ENCODE measurements at places on chromosomes 3 and 15.

GRCh38 chr15:57732526-57733331 is 26.2 kb downstream of the POLR2M start:
- no peak for DNase-seq

DNA sequence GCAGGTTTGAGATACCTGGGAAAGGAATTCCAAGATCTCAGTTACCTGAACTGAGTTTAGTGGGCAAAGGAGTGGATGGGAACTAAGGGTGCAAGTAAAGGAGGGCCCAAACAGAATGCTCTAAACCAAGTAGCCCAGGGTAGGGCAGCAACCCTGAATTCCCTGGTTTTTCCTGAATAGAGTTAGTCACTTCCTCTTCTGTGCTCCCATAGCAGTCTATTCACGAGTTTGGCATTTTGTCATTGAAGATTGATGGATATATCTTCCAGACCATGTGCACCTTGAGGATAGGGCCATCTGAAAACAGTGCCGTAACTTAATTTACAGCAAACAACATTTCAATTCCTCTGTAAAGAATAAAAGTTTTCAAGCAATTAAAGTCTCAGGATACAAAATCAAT is 18.5 kb upstream of the PTX3 start:
- peak; percentile 52 for DNase-seq

- no peak for DNase-seq
These were observed 88.8 kb downstream of the LARS2 start for GRCh38 chr3:45477041-45477725.

GRCh38 chr3:37190667-37191066 is 16.3 kb upstream of the LRRFIP2 start:
- no peak for DNase-seq

- DNase-seq, result no peak
These were observed 102.0 kb upstream of the SGO1 start for GRCh38 chr3:20288050-20288449.

GRCh38 chr15:57328479-57328878 is 47.8 kb upstream of the CGNL1 start:
- no peak for DNase-seq

GRCh38 chr3:187648177-187648576 is 22.0 kb downstream of the SST start:
- no peak for DNase-seq

DNA sequence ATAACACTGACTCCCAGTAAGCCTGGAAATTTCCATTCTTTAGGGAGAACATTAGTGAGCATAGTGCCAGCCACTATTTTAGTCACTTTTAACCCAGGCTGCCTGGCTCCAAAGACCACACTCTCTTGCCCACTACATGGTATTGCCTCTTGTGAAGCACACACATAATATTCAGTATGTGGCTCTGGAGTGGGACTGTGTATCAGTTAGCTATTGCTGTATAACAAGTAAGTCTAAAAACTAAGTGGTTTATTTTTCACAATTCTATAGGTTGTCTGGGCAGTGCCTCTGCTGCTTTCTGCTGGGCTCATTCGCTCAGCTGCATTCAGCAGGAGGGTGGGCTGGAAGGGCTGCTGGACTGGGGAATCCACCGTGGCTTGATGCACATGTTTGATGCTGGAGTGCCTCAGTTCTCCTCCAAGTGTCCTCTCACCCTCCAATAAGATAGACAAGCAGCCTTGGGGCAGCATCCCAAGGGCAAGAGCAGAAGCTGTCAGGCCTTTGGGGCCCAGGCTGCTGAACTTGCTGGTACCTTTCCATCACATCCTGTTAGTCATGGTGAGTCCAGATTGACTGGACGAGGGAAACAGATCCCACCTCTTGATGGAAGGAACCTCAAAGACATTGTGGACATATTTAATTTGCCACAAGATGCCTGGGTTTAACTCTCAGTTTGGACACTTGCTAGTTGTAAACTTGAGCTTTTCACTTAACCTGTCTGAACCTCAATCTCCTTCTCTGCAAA is 66.6 kb upstream of the TLE3 start:
- no peak for DNase-seq

DNA sequence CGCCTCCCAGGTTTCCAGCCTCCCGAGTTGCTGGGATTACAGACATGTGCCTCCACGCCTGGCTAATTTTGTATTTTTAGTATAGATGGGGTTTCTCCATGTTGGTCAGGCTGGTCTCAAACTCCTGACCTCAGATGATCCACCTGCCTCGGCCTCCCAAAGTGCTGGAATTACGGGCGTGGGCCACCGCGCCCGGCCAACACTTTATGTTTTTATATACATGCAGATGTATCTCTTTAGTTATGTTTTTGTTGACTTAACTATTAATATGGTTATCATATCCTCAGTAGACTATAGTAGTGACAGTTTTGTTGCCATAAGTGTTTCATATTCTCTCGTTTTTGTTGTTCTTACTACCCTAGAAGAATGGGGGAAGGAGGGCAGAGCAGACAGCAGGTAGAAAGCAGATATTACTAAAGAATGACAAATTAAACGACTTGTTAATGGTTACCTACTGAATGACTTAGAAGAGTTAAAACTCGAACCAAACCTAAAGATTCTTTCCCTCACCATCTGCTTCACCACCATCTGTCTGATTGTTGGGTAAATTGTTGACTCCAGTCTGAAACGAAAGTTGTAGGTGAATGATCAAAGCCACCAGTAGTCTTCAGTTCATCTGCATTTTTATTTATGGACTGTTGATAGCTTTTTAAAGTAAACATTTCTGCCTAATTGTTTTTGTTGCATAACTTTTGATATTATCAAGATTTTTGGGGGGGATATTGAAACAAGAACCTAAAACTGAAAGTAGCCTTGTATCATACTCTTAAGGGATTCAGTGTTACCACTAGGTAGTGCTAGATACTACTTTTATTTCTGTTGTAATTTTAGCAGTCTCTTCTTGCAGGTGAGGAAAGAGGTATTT is 89.3 kb downstream of the RASA2 start:
- DNase-seq, result peak; percentile 47

DNA sequence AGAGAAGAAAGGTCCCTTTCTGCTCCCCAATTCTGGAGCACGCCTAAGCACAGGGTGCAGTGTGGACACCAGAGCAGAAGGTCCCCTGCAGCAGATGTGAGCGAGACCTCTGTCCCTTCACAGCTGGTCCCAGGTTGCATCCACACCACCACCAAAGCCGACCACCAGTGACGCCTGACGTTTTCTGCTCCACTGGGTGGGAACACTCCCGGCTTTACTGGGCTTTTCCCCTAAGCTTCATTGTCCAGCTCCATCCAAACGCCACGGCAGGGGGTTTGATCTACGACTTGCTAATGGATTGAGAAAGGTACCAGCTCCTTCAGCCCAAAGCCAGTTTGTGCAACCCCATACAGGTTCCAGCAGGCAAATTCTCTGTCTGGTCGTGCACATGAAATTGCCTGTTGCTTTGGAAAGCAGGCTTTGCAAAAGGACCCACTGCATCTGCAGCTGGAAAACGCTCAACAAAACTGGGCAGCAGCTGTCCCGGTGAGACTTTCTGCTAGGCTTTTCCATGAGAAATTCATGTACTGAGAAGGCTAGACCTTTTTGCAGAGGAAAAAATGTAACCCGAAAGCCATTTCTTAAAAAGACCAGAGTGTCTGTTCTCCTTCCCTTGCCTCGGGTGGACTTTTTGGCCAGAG is 31.1 kb downstream of the ADAMTS17 start:
- DNase-seq, result no peak

DNA sequence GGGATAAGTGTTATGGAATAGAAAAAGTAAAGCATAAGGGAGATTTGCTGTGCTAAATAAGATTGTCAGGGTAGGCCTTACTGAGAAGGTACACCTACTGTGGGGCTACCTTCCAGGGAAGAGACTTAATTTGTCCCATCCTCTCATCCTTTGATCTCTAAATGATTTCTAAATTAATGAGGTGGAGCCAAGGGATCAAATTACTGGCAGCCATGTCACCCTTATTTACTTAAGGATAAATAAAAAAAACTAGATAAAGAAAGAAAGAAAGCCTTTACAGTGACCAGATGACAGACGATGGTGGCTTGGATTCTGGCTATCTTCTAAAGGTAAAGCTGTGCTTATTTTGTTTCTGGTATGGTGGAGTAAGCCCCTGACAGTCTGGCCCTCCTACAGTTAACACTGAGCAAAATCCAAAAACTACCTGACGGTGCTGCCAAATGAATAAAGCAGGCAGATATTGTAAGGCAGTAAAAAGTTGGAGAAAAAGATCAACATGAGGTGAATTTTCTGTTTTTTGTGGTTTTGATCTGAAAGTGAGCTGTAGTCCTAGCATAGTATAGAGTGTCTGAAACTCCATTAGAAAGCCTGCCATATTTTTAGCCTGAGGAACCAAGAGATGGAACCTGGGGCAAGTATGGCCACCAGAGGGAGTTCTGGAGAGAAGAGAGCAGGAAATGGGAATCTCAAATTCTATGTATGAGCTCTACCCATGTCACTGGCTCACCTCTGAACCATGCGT is 285.1 kb upstream of the MANF start:
- DNase-seq, result peak; percentile 38

- no peak for DNase-seq
These were observed 17.2 kb downstream of the PLXNA1 start for GRCh38 chr3:127000119-127000518.

GRCh38 chr15:66594344-66594743 is 28.5 kb upstream of the LCTL start:
- DNase-seq, result no peak

- DNase-seq, result no peak
These were observed 16.8 kb upstream of the CRBN start for GRCh38 chr3:3196148-3196861.

DNA sequence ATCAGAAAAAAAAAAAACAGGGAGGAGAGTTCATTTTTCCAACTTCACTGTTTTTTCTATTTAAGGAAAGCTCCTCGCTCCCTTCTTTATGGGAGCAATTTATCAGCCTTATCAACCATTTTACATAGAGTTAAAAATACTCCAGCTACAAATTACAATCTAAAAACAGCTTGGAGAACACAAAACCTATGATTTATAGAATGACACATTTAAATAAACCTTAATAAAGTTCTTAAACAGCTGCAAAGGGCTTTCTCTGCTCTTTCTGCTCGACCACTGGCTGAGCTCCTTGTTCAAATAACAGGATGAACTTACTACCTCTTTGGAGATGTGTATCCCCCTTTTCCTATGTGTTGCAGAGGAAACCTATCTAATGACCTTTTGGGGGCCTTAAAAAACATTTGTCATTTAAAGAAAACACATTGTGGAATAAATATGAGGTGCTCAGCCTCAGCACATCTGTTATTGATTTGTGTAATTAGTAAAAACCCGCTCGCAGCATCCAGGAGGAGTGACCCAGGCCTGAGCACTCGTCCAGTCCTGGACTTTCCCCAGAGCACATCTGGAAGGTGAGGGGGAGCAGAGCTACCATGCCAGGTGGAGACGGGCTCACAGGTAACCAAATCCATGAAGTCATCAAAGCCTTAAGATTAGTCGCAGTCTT is 231.2 kb downstream of the ATP8B4 start:
- DNase-seq, result no peak

DNA sequence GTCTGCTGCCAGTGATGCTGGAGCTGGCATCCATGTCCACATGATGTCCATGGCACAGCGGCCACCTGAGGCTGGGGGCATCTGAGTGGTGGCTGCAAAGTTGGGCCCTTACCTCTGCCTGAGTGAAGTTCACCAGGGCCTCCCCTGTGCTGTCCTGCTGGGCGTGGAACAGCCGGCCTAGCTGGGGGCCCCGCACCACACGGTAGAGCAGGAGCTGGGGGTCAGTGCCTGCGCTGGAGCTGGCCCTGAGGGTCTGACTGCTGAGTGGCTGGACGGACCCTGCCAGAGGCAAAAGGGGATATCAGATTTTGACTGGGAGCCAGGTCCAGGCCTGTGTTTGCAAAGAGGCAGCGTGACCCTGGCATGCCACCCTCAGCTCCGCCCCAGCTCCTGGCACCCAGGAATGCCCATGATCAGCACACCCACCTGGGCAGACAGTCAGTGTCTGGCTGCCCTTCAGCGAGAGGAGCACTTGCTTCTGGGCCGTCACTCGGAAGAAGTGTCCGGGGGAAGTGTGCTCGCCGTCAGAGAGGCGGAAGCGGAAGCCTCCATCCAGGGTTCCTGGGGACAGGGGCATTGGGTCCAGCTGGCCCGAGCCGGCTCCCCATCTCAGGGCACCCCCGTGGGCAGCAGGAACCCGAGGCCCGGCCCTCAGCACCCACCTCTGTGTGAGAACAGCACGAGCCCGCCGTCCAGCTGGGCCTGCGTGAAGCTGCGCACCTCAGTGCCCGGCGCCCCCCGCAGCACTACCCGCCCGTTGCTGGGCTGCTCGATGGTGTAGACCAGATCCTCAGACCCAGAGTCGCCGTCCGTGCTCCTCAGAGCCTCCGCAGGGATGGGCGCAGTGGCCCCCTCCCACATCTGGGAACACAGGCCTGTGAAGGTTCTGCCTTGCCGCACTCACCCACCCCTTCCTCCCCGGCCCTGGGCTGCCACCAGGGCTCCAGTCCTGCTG is 30.2 kb downstream of the CSPG4 start:
- DNase-seq, result no peak

DNA sequence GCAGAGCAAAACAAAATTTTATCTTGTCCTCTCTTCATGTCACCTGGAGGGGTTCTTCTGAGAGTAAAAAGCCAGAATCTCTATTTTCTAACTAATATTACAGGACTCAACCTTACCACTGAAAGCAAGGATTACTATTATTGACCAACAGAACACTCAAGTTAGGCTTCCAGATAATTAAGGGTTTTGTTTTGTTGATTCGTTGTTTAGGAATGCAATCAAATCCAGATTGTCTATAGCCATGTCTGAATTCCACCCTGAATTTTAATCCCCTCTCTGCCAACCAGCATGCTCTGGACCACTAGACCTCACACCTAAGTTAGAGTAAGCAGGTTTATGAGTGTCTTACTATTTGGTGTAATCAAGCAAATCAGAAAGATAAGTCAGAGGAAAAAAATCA is 90.7 kb downstream of the PEAK1 start:
- no peak for DNase-seq

DNA sequence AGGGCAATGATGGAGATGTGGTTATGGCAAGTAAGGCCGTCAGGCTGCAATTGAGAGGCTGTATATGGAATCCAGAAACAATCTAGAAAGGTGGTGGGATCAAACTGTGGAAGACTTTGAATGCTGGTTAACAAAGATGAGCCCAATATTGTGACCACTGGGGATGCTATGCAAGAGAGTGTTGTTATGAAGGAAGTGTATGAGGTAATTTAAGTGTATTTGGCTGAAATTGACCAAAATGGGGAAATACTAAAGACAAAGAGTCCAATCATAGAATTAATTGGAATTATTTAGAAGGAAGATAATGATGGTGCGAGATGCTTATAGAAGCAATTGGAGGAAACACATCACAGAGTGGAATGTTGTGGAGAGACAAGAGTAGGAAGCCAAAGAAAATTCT is 24.5 kb downstream of the BTLA start:
- no peak for DNase-seq

- no peak for DNase-seq
These were observed 527.4 kb downstream of the SI start for GRCh38 chr3:164550857-164551256.

DNA sequence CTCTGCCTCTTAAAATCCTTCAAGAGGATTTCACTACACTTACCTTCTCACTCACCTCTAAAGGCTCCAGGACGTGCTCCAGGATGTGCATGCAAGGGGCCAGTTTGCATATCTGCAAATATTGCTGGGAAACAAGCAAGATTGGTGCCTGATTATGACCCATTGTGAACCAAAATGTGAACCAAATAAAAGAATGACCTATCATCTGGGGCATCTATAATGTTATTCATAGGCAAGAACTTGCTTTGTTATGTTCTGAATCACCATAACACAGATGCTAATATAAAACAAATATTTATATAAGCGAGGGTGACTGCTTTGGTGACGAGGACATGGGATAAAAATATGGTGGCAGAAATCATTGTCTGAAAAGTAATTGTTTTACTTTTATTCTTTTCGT is 5.5 kb downstream of the IL12A start:
- no peak for DNase-seq

Measured in SW 1271 (cell line).